ENCODE measurements at places on chromosomes 3 and 15.

- DNase-seq: no peak
Measured at GRCh38 chr15:75606711-75607699, 18.5 kb downstream of the SNUPN start.

DNA sequence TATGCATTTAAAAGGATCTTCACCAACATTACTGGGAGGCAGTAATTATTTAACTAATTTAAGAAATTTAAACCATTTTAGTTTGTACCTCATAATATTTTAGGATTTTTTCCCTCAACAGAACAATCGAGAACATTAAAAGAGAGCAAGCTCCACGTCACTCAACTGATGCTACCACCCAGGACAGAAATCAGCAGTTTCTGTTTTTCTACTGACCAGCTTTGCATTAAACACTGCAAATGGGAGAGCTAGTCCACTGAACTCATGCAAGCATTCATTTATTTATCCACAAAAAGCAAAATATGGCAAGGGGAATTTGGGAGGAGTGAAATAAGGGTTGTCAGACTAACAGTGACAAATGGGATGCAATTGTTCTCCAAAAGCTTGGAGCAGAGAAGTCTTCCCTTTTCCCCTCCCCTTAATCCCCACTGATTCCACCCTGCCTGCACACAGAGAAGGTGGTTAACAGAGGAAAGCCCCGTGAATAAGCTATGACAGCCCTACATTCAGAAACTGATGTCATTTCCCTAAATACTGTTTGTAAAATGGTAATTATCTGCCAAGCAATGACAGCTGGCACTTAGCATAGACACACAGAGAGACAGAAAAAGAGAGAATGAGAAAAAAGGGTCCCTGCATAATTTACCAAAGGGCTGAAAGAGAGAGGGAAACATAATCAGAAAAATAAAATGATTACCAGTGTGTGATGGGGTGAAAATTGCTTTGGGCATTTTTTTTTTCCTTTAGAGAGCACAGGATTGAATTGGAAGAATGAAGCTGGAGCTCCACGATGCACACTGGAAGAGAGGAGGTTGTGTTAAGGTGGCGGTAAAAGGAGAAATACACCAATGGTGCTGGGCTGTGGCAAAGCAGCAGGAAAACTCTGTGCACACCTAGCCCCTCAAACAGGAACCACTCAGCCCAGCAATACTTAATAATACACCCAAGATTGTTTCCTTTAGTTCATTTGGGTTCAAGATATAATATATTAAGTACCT is 777.4 kb downstream of the TUSC7 start:
- DNase-seq: peak; percentile 26

- no peak for DNase-seq
Measured at GRCh38 chr3:29334706-29335105, 53.8 kb downstream of the RBMS3 start.

DNA sequence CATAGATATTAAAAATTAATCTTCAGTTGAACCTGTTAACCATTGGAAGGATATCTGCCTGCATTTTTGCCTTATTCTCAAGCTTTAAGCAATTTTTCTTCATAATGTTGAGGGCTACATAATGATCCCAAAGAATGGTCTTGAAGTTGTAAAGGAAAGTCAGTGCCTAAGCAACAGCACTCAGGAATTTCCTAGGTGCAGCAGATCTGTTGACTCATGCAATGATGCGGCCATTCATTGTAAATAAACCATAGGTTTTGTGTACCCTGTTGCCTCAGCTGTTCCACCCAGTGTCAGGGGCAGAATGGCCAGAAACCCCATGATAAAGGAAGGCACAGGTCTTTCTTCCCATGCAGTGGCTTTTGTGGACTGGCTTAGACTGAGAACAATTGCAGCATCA is 78.4 kb upstream of the TRIM42 start:
- DNase-seq: no peak

GRCh38 chr3:81666502-81667121 is 94.8 kb downstream of the GBE1 start:
- no peak for DNase-seq

DNA sequence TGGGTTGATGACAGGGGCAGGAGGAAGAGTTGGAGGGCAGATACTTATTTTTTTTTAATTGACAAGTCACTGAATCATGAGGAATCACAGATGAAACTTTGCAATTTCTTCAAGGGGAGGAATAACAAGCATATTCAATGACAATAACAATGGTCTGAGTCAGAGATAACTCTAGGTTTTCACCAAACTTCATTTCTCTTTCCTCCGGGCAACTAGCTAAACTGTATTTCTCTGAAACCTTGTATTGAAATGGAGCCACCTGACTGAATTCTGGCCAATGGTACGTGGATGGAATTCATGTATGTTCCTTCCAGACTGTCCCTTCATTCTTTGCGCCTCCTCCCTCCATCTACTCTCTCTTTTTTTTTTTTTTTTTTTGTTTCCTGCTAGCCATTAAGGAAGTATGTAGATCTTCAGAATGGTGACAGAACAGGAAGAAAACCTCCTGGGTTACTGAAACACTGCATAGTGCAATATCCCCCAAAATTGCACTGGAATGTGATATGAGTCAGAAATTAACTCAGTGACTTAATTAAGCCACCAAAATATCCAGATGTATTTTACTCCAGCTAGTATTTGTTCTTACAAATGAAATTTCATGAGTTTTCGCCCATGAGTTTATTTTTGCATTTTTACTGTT is 495.4 kb downstream of the OTOL1 start:
- DNase-seq: no peak

GRCh38 chr3:23611737-23612295 is 193.9 kb upstream of the UBE2E1 start:
- no peak for DNase-seq

DNA sequence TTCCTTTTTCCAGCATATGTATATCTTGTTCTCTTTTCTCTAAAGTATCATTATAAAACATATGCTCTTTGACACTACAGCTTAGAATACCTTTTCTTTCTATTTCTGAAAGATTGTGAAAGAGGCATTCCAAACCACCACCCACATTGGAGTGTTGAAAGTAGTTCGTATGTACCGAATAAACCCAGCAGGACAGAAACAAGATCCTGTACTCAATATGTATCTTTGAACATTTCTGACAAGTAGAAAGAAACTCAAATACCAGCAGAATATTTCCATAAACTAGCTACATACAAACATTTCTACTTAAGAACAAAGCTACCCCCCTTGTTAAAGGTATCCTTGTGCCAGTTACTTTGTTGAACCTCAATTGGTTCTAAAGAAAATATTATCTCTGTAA is 415.3 kb upstream of the ALCAM start:
- no peak for DNase-seq

DNA sequence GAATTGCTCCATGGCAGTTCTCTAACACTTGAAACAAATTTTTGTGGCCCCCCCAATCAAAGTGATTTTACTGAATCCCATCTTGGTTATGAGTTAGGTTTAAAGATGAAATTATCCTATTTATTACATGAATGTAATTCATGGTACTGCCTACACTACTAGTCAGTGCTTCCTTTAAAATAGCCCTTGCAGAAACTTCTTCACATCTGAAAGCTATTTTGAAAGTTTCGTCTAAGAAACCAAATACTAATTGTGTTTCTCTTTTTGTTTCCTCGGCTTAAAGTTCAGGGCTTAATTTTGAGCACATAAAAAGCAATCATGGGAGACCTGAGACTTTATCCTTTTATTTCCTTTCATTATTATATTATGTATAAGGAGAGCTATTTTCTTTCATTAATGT is 72.1 kb downstream of the PLOD2 start:
- no peak for DNase-seq

DNA sequence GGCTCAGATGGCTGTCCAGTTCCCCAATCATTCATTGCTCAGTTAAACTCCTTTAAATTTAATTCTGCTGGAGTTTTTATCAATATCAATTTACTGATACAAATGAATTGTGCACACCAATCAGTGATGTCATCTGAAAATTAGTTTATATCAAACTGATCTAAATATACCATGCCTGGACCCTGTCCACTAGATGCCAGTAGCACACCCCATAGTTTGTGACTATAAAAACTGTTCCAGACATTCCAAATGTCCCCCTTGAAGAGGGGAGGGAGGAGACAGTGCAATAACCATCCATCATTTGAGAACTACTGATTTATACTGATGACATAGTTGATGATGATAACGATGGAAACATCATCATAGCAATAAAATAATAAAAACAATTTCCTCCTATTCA is 232.1 kb downstream of the MAGI1 start:
- no peak for DNase-seq

GRCh38 chr15:89299896-89300295 is 34.7 kb downstream of the POLG start:
- no peak for DNase-seq

- DNase-seq: no peak
Measured at GRCh38 chr3:35665390-35666055, 26.2 kb downstream of the ARPP21 start.

GRCh38 chr3:135487261-135487660 is 478.3 kb upstream of the PPP2R3A start:
- DNase-seq: no peak

DNA sequence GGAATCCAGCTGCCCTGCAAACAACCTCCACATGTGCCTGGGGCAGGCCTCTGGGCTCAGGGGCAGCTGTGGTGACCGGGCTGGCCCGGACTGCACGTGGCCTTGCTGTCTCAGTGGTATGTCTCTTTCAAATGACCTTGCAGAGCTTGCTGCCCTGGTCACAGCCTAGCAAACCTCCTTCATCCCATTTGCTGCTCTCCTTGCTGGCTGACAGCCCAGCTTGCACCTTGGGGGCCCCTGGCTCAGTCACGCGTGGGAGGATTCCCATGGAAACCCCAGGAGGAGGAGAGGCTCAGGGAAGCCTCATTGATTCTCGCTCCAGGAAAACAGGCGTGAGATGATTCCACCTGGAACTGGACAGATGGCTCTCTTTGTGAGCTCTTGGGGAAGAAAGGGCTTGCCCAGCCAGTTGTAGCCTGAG is 5.6 kb downstream of the SPSB4 start:
- DNase-seq: no peak

DNA sequence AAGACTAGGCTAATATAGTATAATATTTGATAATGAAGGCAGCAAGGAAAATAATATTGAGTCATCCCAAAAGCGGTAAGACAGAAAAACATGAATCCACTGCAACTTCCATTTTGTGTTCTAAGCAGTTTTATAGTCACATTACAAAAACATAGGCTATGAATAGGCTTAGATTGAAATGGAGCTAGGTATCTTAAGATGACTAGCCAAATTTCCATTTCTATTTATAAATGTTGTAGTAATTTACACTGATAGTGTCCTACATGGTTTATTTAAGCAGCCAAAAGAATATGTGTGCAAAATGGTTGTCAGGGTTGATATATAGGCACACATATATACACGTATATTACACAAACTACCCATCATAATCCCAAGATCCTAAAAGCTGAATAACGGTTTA is 82.0 kb downstream of the VPS13C start:
- DNase-seq: no peak

GRCh38 chr15:29352402-29352801 is 82.8 kb upstream of the NSMCE3 start:
- no peak for DNase-seq

- DNase-seq: no peak
Measured at GRCh38 chr15:100131321-100132224, 210.2 kb downstream of the ADAMTS17 start.

DNA sequence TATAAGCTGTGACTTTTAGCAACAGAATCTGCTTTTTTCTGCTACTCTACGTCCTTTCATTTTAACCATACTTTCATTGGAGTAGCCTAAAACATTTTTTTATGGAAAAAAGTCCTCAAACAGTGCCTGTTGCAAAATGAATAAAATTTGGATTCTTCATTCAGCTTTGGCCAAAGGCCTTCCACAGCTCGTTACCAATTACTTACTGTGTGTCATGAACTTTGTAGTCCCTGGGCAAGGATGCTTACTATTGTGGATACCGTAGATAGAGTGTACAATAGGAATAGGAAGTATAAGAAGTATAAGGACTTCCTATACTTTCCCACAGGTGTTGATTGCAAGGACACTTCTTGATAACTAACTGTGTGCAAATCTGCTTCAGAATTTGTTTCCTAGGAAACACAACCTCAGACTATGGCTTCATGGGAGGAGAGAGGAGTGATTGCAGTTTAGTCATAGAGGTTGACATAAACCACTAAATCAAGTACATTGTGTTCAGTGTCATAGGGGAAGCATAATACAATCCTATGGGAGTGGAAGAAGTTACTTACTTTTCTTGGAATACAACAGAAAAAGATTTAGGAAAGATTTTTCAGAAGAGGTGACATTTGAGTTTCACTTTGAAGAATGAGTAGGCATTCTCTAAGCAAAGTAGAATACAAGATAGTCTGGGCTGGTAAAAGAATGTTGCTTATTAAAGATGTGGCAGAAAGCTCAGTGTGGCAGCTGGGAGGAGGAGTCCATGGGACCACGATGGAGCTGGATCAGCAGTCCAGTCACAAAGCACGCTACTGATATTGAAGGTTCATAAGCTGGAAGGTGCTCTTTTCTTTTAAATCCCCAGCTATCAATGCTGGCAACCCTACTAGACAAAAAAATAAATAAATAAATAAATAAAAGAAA is 309.7 kb upstream of the TPRG1 start:
- no peak for DNase-seq

DNA sequence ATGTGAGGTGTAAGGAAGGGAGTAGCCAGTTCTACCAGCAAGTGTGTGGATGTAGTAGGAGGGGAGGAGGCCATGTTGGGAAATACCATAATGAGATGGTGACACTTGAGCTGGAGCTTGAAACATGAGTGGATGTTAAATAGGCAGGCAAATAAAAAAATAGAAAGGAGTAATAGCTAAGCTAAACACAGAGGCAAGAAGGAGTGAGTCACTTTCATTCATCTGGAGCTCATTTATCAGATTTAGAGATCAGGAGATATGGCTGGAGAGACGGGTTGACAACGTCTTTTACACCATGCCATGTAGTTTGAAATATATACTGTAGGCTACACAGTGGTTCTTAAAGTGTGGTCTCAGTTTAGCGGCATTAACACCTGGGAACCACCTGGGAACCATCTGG is 390.5 kb downstream of the DIPK2A start:
- DNase-seq: no peak

- DNase-seq: no peak
Measured at GRCh38 chr3:30752970-30753369, 141.5 kb downstream of the GADL1 start.

DNA sequence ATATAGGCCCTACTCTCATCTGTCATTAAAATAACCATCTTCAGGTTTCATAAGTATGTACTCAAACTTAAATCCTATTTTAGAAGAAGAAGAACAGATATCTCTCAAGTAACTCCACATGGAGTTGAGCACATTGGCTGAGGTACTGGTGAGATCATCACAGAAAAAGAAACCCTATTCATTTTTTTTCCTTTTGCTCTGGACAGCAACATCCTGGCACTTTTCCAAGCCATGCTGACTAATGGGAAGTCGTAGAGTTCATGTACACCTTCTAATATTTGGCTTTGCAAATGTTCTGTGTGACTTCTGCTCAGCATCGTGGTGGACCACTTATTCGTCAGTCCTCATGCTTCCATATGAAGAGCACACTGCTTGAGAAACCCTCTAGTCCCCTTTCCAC is 336.0 kb upstream of the KCNH8 start:
- DNase-seq: no peak

- DNase-seq: no peak
Measured at GRCh38 chr15:60017538-60018520, 13.7 kb downstream of the FOXB1 start.
